ENCODE measurements at places on chromosomes 6 and 20.

DNA sequence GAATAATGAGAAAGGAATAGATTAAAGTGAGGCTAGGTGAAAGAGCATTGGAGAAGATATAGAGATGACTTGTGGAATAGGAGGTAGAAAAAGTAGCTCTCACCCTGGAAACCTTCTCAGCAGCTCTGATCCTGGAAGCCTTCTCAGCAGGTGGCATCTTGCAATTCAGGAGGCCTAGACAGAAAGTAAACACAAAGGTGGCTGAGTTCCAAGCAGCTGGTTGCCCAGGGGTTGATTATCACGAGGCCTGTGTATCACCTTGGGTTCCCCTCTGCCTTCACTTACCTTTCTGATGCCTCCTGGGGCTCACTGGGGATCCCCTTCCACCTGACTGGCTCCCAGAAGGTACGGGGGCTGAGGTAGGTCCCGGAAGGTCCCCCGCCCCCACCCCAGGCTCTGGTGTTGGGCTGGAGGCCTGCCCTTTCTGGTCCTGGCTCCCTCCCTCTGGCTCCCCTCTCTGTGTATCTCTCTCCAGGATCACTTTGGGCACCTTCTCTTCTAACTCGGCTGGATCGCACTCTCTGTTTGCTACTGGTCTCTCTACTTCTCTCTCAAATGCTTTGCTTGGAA, 9.7 kb downstream of the MDC1 start:
- no peak for DNase-seq

DNA sequence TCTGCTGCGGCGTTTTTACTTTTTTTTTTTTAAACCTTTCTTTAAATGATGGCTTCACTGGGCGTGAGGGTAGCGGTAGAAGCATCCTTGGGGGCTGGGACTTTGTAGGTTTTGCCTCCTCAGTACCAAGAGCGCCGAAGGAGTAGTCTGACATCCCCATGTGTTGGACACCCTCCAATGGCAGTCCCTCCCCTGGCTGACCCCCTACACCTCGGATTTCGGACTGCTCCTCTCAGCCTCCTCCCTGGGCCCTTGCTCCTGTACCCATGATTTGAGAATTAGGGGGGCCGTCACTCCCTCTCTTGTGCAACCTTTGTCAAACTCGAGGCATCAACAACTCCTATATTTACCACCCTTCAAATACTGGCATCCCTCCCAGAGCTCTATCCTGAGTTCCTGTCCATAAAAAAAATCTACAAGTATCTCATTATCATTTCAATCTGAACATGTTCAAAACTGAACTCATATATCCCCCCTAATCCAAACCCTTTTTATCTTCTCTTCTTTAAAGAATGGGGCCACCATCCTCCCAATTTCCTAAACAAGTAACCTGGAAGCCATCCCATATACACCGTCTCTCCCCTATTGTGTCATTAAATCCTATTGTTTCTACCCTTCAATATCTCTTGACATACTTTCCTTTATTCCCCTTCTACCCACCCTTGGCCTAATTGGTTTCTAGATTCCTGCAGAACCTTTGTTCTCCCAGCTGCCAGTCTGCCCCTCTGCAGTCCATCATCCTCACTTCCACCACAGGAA, 1.2 kb upstream of the ARFGEF3 start:
- DNase-seq: no peak

DNA sequence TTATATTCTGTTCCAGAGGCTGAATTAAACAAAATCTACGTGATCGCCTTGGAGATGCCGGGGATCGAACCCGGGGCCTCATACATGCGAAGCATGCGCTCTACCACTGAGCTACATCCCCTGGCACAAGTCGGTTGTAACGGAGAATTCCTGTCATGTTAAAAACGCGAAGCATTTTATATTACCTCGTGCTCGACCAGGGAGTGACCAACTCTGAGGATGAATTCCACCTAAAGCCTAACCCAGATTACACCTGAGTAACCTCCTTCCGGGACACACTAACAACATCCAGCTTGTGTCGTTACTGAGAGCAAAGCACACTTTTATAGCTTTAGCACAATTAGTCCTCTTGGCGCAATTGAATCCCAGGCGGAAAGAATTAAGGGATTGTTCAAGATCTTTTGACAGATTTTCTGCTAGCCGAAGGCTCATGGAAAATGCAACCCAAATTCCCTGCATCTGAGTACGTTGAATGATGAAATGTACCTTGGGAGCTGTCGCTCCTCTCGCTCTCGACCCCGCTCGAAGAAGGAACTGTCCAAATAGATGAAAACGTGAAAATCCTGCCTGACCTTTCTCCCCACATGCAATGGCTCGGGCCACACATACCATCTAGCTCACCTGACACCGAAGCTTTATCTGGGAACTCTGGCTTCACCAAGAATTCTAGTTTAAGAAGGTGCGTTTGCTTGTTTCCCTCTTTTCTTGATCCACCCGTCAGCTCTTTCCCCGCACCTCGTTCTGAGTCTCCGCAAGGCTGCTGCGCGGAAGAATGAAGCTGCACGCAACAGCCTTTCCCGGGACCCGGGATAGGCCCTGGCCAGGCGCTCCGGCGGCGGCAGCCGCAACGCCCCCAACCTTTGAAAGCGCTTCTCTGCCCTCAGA, 148.3 kb downstream of the GPX5 start:
- DNase-seq: no peak

GRCh38 chr6:151309619-151310018, 69.9 kb downstream of the AKAP12 start:
- no peak for DNase-seq

DNA sequence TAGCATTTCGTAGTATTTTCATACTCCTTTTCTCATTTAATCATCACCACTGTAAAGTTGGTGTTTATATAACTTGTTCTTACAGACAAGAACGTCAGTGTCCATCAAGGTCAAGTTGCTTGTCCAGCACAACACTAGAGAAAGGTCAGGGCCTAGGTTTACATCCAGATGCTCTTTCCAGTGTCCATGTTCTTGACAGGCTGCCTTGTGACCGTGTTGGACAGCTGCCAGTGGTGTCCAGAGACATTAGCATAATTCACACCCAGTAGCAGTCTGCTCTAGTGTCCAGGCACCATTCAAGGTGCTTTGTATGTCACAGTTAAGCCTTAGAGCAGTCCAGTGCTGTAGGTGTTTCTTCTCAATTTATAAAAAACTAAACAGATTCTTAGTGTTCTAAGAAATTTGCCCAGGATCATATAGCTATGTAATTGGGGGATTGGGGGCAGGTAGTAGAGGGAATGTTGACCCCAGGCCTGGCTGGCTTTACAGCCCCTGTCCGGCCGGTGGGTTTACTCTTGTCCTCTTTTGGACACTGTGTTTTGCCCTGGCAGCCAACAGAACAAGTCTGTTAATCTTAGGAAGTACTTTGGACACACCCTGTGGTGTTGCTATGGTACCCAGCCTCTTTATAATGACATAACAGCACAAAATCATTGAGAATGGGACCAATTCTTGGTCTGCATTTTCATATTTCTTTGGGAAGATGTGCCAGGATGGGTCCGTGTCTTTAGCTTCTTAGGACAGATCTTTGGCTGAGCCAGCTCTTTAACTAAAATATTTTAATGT, 8.0 kb downstream of the STK35 start:
- no peak for DNase-seq

GRCh38 chr6:90038961-90039653, 144.8 kb downstream of the GJA10 start:
- DNase-seq: no peak

- DNase-seq: no peak
Measured at GRCh38 chr20:1646975-1647431, 10.6 kb downstream of the SIRPG start.

GRCh38 chr20:50335105-50335504, 144.5 kb downstream of the CEBPB start:
- DNase-seq: no peak

DNA sequence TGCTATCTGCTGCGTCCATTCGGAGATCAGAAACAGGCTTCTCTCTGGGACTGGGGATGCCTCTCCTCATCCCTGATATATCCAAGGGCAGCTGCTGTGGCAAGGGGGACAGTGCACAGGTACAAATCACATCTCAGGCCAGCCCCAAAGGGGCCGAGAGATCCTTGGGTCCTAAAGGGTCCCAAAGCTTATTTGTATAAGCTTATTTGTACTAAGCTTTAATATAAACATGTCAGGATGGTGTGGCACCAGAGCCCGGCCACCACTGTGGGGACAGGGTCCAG, 45.3 kb downstream of the FGD2 start:
- no peak for DNase-seq

DNA sequence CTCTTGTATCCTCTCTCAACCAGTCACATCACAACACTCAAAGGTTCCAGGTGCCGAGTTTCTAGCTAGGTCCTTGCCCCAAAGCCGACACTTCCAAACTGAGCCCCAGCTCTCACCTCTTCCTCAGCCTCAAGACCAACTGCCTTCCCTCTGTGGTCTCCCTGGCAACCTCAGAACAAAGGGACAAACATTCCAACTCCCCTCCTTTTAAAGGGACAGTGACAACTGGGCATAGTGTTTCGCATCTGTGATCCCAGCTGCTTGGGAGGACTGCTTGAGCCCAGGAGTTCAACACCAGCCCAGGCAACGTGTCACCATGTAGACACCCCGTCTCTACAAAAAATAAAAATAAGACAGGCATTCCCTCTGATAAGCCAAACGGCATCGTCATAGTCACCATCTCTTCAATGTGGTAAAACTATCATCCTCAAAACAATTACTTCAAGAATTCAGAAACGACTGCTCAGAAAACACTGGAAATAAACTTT, 11.3 kb downstream of the DIDO1 start:
- no peak for DNase-seq

GRCh38 chr6:157906537-157907061, 75.1 kb upstream of the SYNJ2 start:
- DNase-seq: no peak

- no peak for DNase-seq
Measured at GRCh38 chr6:9576521-9576920, 838.4 kb downstream of the TFAP2A start.

DNA sequence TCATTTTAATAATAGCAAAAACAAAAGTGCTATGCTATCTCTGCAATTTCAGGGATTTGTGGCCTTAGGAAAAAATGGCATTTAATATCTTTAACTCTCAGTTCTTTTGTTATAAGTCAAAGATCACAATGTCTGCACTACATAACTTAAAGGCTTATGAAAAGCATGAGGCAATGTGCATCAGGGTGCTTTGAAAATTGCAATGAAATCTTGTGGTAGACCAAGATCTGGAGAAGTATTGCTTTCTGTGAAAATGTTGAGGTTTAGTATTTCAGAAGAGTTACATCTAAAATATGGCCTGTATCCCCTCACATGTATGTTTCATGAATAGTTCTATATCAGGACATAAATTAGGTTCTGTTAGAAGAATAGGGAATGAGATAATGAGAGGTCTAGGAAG, 200.6 kb downstream of the MEI4 start:
- no peak for DNase-seq

- DNase-seq: no peak
Measured at GRCh38 chr20:47073766-47074475, 179.3 kb downstream of the EYA2 start.

- DNase-seq: no peak
Measured at GRCh38 chr6:89978749-89979145, 84.5 kb downstream of the GJA10 start.

DNA sequence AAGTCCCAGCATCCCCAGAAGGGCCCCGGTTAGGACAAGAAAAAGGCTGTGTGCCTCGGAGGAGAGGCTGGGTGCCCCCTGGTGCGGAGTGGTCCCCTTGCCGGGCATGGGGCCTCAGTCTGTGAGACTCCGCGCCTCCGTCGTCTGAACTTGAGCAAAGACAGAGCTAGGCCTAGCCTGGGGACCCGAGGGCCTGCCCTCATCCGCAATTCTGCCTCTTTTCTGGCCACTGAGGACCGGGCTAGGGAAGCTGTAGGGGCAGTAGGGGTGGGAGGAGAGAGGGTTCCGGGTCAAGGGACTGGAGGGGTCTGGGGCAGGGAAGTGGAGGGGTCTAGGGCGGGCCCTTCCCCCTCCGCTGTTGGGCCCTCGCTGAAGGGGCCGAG, 550 bp upstream of the HSPA12B start:
- DNase-seq: no peak

DNA sequence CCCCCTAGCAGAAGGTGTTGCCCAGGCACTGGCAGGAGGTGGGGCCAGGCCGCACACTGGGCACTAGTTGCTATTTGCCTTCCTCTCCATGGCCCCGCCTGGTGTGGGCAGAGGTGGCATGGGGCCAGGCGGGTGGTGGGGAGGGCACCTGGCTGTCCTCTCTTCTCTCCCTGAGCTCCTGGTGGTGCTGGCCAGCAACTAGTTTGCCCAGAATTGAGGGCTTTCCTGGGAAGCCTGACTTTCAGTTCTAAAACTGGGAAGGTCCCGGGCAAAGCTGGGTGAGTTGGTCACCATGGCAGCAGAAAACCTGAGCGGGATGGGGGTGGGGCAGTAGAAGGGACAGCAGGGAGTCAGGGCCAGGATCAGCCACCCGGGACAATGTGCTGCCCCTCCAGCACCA, 48.2 kb downstream of the RBM38 start:
- no peak for DNase-seq

GRCh38 chr20:6492271-6493055, 275.0 kb upstream of the BMP2 start:
- no peak for DNase-seq

DNA sequence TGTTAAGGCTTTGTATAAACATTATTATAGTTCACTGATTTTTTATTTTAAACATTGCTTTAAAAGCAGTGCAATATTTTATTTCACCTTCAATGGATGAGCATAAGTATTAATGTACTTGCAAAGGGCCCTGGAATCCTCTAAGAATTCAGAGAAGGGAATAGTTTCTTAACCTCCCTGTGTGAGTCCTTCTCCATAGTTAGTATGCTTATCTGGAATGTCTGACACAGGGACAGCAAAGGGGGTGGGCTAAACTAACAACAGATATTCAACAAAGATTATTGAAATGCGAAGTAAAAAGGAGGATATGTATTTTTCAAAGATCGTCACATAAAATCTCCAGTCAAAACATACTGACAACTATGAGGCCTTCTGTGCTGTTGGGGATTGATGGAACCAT, 300.4 kb downstream of the CENPW start:
- DNase-seq: no peak

- DNase-seq: no peak
Measured at GRCh38 chr20:24643731-24644626, 174.6 kb downstream of the SYNDIG1 start.

GRCh38 chr6:83193747-83194566, 800 bp downstream of the RWDD2A start:
- DNase-seq: no peak

All from central memory CD8-positive, alpha-beta T cell (primary cell).